Activated CD4-positive, alpha-beta memory T cell treated with anti-CD3 and anti-CD28 coated beads for 36 hours (primary cell): ENCODE measurements at places on chromosomes 12 and 14. TPM values are rescaled to one million over a fixed set of nuclear protein-coding genes. Genes with fewer than 3 reads are reported as not detected.

- no peaks in the 10 kb centered on the region for H3K27me3 ChIP-seq
- no peaks in the 10 kb centered on the region for H3K36me3 ChIP-seq
- H3K4me1 ChIP-seq, result peaks cover 4% of the 10 kb centered on the region
- no peak overlapping the region for H3K27ac ChIP-seq
- no peak overlapping the region for H3K4me3 ChIP-seq
- DNase-seq, result no peak
Measured at GRCh38 chr12:8554451-8555195, 13.9 kb upstream of the CLEC4E start.

DNA sequence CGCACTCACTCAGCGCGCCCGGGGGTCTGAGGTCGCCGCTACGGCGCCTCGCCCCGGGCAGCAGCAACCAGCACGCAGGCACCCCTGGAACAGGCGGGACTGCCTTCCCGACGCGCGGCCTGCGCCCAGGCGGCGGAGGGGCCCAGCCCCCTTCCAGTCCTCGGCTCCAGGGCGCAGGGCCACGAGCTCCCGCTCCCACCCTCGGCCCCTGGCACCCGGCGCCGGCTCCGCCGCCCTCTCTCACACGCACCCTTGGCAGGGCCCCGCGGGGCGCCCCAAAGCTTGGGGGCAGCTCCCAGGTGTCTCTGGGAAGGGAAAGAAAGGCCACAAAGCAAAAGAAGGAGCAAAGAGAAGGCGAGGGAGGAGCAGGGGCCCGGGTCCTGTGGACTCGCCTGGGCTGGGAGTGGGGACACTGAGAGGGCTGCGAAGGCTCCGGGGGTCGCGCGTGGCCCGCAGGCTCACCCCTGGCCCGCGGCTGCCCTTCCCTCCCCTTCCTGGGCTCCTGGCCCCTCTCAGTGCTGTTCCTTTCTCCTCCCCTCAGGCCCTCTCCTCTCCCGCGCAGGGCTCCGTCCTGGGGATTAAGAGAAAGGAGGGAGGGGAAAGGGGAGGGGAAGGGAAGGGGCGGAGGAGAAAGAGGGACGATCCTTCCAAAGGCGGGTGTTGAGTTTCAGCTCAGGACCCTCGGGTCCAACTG is 907 bp upstream of the EFS start:
- no peak overlapping the region for H3K27ac ChIP-seq
- DNase-seq, result no peak
- H3K36me3 ChIP-seq, result no peaks in the 10 kb centered on the region

DNA sequence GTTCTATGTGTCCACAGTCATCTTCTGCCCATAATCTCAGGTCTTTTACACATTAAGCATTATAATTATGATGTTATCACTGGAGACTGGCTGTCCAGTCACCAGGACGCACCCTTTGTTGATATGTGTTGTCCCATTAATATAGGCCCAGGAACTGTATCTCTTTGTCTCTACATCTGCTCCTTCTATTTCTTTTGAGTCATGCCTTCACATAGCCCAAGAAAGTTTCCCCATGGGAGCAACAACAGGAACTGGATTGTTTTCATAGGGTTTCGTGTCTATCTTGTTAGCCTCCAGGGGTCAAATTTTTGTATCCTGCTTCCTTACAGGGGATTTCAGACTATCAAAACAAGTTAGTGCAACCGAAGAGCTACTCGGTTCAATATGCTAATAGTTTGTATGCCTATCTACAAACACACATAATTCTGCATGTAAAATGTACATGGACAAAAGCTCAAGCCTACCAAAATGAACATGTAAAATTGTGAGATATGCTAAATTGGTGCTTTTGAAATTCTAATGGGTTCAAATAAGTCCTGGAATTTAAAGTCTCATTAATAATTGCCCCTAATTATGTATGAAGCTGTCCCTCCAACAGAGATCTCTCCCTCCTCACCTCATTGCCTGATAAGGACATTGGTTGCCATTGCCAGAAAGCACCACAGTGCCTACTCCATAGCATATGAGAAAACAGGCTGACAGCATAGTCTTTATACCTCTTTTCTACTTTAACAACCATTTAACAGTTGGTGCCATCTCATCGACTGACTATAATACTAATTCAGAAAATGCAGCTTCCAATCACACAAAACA is 99.8 kb upstream of the DIO2 start:
- no peak for DNase-seq
- H3K27me3 ChIP-seq, result no peaks in the 10 kb centered on the region
- no peaks in the 10 kb centered on the region for H3K36me3 ChIP-seq
- no peaks in the 10 kb centered on the region for H3K4me1 ChIP-seq

The TDP1 gene
- total RNA-seq, result 99.3 TPM

GRCh38 chr14:69204753-69205152 is 13.5 kb downstream of the EXD2 start:
- H3K27me3 ChIP-seq, result no peaks in the 10 kb centered on the region
- DNase-seq, result no peak
- no peak overlapping the region for H3K27ac ChIP-seq
- peaks cover 7% of the 10 kb centered on the region for H3K4me1 ChIP-seq

GRCh38 chr12:66176105-66176900 is 6.5 kb upstream of the TMBIM4 start:
- peaks cover 3% of the 10 kb centered on the region for H3K27me3 ChIP-seq
- H3K36me3 ChIP-seq, result no peaks in the 10 kb centered on the region
- H3K4me3 ChIP-seq, result no peak overlapping the region
- H3K4me1 ChIP-seq, result no peaks in the 10 kb centered on the region

DNA sequence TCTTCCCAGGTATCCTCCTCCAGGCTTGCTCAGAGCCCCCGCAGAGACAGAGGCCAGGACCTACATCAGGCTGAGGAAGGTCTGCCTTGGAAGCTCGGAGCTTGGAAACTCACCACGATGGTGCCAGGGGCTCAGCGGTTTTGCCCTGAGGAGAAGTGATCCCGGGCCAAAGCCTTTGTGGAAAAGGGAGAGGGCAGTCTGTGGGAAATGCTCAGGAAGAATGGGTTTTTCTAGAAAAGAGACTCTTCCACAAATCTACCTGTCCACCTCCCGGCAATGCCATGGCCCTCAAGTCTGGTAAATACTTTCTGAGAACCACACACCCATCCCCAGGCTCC is 8.0 kb downstream of the KRT2 start:
- peaks cover 53% of the 10 kb centered on the region for H3K4me1 ChIP-seq
- no peak overlapping the region for H3K27ac ChIP-seq
- H3K36me3 ChIP-seq, result no peaks in the 10 kb centered on the region
- H3K27me3 ChIP-seq, result no peaks in the 10 kb centered on the region
- H3K4me3 ChIP-seq, result no peak overlapping the region

The LTBP2 gene
- total RNA-seq, result 0.31 TPM

DNA sequence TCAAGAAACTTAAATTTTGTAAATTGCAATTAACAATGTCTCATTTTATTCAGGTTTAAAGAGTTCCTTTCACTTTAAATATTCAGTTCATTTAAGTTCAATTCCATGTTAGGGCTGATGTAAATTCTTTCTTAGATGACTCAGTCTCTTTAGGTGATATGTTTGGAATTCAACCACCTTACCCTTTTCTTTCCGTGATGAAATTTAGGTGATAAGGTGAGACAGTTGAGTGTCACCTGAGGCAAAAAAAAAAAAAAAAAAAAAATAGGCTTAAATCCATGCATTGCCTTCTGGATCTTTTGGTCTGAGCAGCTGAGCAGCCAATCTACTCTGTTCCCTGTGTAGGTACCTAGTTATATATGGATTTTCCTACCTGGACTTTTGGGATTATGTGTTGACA is 299.5 kb downstream of the DAD1 start:
- H3K27me3 ChIP-seq, result no peaks in the 10 kb centered on the region
- no peak overlapping the region for H3K27ac ChIP-seq
